ENCODE measurements at places on chromosomes 5 and 9.

GRCh38 chr9:126238415-126238814 lies 88.2 kb upstream of the MVB12B start:
- no peak for DNase-seq

GRCh38 chr5:170057311-170057710 lies 48.4 kb upstream of the FOXI1 start:
- DNase-seq, result no peak

- DNase-seq, result no peak
Measured at GRCh38 chr5:9558319-9558965, 12.6 kb upstream of the SEMA5A start.

GRCh38 chr5:885529-885928 lies 7.1 kb downstream of the BRD9 start:
- DNase-seq, result no peak

GRCh38 chr5:34611464-34612415 lies 44.4 kb upstream of the RAI14 start:
- DNase-seq, result no peak

DNA sequence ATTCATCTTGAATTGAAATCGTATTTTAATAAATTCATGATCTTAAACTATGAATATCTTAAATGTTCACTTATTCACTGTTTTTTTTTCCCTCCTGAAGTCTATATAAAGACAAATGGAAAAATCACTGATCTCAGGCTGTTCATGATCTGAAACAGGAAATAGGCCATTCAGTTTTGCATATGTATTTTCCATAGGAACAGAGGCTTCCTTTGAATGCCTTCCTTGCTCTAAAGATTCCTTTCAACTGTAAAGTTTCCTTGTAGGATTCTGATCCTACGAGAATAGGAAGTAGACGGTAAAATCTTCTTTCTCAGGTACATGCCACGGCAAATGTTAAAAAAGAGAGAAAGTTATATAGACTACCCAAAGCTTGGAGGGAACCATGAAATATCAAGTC lies 194.4 kb upstream of the PPP1R2B start:
- no peak for DNase-seq

GRCh38 chr9:108468364-108468763 lies 387.4 kb downstream of the ACTL7B start:
- DNase-seq, result peak; percentile 8

- DNase-seq, result no peak
Measured at GRCh38 chr9:6931913-6932312, 174.1 kb downstream of the KDM4C start.

- no peak for DNase-seq
Measured at GRCh38 chr5:84450617-84451414, 66.1 kb upstream of the EDIL3 start.

- DNase-seq, result peak; percentile 56
Measured at GRCh38 chr9:14313378-14313940, 482 bp downstream of the NFIB start.

- no peak for DNase-seq
Measured at GRCh38 chr5:151351671-151352070, 4.3 kb upstream of the SLC36A2 start.

DNA sequence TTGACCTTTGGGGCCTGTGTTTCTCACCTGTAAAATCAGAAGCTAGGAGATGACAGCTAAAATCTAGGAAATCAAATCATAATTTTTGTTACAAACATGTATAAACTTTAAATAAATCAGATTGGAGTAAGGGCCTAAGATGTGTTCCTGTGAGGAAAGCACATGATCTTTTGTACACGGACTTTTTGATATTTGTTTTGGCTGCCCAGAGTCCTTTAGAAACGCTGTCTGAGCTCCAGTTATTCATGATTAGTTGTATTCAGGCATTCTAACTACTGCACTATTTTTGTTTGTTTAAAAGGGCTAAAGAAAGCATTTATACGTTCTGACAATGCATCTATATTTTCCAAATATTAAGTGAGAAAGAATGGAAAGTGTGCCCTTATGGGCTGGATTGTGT lies 94.8 kb downstream of the HCN1 start:
- DNase-seq, result no peak

DNA sequence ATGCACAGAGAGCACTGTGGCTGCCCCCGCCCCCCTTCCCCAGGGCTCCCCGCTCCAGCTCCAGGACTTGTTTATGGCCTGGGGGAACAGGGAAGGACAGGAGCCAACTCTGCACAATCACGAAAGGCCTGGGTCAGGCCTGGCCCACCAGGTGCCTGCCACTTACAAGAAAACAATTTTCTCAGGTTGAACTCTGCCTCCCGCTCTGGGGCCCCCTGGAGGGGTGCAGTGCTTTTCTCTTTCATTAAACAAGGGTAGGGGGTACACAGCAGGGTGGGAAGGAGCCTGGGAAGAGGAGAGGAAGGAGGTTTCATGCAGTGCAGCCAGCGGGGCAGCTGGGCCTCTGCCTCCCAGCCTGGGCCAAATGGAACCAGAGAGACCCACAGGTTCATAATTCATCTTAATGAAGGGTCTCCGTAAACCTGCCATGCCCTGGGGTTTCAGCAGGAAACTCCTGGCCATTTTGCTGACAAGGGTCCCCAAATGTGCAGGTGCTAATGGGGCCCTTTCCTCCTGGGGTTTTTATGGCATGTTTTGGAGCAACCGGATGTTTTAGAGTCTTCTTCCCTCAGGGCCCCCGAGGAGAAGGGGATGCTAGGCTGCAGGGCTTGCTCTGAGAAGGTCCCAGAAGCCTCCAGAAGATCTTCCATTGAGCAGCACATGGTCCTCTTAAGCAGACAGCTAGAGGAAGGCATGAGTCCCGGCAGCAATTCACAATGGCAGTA lies 219.8 kb downstream of the SLIT3 start:
- DNase-seq, result no peak

Data from GM20000 (cell line).